ENCODE measurements at places on chromosomes 7 and 10.

DNA sequence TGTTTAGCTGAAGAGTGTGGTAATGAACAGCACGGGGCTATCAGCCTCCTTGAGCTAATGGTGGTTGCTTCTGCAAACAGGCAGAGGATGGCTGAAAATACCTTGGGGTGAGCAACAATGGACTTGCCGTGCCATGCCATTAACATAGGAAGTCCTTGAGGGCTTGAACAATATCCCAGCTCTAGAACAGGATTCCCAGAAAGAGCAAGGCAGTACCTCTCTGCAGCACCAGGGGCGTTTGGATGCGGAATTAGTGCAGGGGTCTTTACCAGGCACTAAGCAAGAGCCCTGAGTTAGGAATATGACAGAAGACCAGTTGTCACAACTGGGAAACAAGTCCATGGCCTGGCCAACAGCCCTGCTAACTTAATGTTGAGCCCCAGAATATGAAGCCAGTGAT is 143.2 kb upstream of the COBL start:
- no peak for DNase-seq

GRCh38 chr10:58266003-58266825 is 1.5 kb downstream of the IPMK start:
- no peak for DNase-seq

DNA sequence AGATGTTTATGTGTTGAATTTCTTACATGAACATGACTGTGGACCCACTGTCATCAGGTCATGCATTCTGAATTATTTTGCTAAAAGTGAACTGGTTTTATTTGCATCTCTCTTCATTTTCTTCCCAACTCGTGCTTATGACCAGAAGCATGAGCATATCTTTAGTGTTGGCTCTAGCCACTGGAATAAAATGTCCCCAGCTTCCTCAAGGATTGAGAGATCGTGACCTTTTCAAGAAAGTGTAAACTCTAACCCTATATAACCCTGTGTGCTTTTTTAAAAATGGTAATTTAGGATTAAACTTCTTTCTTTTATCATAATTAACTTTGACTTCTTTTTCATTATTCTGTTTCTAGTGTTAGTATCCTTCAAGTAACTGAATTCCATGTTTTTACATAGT is 55.5 kb downstream of the VTI1A start:
- no peak for DNase-seq

- DNase-seq: no peak
Observed at GRCh38 chr10:11335881-11336430, 275.5 kb downstream of the USP6NL start.

DNA sequence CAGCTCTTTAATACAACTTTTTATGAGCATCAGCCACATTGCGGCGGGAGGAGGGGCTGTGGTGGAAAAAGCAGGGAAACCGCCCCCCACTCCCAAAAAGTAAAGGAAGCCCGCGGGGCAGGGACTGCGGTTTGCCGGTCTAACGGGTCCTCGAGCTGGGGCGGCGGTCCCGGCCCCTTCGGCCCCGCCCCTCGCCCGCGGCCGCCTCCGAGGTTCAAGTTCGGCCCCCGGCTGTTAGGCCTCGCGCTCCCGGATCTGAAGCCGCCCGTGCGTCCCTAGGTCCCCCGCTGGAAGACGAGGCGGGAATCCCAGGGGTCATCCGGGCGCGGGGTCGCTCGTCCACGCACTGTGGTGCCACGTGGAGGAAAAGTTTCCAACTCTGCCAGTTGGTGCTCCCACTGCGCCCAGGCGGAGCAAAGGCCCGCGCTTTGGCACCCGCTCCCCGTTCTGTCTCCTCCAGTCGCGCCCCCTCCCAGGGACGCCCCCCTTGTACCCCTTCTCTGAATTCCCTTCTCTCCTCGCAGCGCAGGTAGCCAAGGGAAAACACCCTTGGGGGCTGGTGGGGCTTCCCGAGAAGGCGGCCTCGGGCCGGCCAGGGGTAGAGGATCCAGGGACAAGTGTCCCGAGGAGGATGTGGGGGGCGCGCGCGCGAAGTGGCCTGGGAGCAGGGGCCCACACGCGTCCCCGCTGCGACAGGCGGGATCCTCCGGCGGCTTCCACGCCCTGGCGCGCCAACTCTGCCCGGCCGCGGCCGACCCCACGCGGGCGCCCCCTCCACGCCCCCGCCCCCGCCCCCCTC is 798 bp upstream of the AUTS2 start:
- no peak for DNase-seq

GRCh38 chr7:92809397-92809759 is 27.0 kb downstream of the CDK6 start:
- DNase-seq: no peak

DNA sequence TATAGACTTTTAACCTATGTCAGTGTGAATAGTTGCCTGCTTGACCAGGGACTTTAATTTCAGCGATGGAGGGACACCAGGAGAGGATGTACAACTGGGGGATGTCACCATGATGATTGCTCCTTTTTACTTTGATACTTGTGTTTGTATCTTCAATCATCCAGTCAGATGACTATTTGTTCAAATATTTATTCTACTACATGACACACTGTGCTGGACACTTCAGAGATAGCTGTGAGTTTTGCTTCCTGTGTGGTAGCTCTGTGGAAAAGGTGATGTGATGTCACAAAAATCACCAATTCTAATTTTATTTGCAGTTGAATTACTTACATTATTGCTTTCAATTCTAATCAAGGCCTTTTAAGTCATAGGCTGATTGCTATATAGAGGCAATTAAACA is 62.7 kb upstream of the CREB5 start:
- no peak for DNase-seq

GRCh38 chr7:94030634-94031033 is 26.5 kb upstream of the BET1 start:
- no peak for DNase-seq

DNA sequence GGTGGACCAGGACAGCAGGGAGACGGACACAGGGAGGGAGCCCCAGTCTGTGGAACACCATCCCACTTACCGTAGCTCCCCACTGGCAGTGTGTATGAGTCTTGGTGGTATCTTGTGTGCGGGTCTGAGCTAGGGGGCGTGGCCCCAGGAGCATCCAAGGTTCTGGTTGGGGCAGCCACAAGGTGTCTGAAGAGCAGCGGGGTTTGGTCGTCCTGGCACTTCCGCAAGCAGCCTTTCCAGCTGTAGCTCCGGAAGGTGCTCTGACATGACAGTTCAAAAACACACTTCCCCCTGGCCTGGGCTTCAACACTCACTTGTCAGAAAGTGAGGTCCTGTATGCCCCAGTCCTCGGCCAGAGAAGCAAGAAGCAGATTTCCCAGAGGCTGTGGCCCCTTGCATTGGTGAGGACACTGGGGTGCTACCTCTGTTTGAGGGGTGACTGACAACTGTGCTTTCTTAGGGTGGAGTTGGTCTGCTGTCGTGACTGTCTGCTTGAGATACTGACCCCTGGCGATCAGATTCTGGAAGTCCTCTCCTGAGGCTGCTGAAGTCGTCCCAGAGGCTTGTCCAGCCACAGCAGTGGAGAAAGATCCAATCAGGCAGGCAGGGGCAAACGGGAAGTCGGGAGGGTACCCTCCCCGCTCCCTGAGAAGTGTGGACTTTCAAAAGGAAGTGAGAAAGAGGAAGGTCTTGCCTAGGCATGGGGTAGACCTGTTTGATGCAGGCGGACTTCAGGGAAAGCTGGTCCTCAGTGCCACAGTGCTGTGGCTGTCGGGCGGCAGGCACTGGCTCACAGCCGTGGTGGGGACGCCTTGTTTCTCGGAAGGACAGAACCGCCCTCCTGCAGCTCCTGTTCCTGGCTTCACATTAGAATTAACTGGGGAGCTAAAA is 51.4 kb upstream of the PFKFB3 start:
- no peak for DNase-seq

GRCh38 chr7:31776616-31777015 is 89.6 kb downstream of the PPP1R17 start:
- DNase-seq: no peak
